ENCODE measurements at places on chromosomes 6 and 20.

DNA sequence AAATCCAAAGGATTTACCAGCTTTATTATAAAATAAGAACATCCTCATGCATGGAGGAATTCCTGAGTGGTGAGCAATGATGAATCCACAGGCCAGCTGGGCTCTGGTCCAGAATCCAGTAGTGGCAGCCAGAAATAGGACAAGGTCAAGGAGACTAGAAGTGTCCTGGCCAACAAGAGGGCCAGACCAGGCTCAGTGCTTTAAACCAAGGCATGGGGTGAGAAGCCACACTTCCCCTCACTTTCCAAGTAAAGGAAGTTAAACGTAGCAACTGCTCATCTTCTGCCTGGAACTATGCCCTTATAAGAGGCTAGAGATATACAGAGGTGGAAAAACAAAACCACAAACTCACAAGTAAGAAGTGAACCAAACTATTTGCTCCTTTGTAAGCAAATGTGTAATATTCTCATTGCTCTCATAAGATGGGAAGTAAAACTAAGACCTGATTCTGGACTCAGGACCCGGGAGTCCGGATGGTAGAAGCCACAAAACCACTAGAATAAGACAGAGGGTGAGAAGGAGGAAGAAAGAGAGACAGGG is 253.2 kb downstream of the UST start:
- no peak for DNase-seq

GRCh38 chr6:29558439-29559079 is 973 bp downstream of the UBD start:
- DNase-seq: no peak

DNA sequence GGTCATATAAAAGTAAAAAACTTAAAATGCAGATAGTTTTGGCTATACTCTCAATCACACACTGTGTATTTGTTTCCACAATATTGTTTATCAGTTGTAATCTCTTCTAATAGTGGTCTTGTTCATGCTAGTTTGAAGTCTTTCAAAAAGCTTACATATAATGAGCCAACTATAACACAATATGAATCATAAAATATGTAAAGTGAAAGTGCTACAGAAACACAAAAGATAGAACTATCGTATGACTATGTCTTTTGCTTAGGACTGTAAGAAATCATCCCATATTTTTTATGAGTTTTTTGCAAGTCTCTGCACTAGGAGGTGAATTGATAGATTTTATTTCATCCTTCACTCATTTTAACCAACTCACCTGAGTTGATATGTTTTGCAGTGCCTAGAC is 136.0 kb downstream of the MMUT start:
- DNase-seq: no peak

- DNase-seq: no peak
These were observed 13.2 kb upstream of the SERPINB9 start for GRCh38 chr6:2916158-2916925.

GRCh38 chr6:3373597-3374203 is 83.2 kb downstream of the SLC22A23 start:
- no peak for DNase-seq

DNA sequence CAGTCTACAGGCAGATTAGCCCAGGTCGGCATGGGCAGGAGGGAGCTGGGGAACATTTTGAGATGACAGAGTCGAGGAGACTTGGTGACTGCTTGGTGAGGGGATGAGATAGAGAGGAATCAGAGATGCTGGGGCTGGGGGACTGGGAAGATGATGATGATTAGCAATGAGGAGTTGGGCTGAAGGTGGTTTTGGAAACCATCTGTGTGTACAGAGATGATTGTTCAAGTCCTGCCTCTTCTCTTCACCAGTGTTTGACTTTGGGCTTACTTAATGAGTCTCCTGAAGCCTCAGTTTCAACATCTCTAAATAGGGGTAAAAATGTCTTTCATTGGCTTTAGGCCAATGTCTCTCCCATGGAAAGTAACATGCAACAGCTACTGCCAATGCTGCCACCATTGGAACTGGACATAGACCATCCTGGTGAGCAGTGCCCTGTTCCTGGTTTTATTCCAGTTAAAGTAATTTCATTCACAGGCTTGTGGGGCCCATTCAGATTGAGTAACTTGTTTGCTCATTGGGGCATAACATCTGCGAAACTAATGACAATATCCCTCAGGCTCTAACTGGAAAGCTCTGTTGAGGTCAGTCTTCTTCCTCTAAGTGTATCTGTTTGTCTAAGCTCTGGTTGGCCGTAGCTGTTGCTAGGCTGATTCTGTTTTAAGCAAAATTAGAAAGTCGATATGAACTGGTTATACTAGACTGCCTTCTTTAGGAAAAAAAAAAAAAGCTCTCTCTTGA is 99.1 kb downstream of the ARMC2 start:
- no peak for DNase-seq

DNA sequence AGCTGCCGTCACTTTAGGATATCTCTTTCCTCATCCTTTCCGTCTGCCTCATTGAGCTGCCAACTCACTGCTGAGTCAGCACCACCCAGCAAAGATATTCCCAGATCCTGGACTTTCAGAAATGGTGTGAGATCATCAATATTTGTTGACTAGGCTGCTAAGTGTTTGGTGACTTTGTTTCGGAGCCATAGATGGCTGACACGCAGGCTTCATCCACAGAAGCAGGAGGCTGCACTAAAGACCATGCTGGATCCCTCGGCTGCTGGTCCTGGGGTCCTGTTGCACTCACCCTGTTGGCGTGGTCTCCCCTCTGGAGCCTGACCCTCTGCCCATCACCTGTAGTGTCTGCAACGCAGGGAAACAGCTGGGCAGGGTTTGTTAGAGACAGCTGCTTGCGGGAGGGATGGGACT is 96.5 kb downstream of the ERMARD start:
- no peak for DNase-seq

Data from OCI-LY7 (cell line).